ENCODE measurements at places on chromosomes 6 and 20.

- DNase-seq = no peak
Observed at GRCh38 chr20:63737695-63737944, 1.2 kb downstream of the LIME1 start.

DNA sequence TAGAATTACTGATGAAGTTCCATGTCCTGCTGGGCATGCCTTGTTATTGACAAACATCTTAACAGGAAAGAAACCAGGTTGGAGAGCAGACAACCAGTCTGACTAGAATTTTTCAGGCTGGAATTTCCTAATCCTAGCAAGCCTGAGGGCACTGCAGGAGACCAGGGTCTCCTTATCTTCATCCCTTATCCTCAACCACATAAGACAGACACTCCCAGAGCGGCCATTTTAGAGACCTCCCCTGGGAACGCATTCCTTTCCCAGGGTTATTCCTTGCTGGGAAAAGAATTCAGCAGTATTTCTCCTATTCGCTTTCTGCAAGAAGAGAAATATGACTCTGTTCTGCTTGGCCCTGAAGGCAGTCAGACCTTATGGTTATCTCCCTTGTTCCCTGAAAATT, 803.7 kb downstream of the GRIK2 start:
- no peak for DNase-seq

DNA sequence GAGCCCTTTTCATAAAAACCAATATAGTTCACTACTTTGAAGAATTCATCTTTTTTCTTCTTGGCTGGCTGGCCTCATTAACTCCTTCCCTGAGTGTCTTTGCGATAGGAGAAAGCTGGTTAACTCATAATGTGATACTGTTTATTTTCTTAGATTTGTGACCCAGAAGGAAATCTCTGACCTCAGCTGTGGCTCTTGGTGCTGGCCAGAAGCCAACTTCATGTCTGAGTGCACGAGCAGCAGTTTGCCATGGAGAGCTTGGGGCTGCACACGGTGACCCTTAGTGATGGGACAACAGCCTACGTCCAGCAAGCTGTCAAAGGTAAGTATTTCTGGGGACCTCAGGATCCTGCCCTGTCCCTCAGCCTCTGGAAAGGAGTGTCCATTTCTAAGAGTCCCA, 16.7 kb upstream of the DEF6 start:
- DNase-seq = no peak

- no peak for DNase-seq
Observed at GRCh38 chr6:11767978-11768756, 10.4 kb downstream of the ADTRP start.

DNA sequence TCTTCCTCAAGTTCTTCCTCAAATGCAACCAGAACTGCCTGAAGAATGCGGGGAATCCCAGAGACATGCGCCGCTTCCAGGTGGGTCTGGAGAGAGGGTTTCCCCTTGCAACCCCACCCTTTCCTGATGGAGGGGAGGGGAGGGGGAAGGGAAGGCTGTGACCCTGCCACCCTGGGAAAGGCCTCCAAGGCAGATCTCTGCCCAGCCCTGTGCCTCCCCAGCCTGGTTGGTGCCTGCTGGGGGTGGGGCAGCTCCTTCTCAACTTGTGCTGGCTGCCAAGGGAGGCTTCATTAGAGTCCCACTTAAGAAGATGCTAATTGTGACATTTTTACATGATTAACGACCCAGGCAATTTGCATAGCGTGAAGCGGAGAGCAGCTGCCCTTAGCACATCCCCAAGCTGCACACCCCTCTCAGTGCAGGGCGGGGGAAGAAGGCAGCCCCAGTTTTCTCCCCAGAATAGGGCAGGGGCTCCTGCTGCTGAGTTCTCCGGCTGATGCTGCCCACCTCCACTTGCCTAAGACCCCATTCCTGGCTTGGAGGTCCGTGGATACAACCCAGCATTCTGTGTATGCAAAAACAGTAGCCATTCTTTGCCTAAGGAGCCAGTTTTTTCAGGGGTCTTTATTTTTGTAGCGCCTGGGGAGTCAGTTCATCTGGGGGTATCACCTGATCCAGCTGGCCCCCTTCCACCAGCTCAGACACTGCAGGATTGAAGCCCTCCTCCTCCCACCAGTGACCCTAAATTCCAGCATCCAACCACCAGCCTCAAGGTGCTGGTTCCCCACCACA, 51.7 kb downstream of the CPXM1 start:
- DNase-seq = peak; percentile 74

- no peak for DNase-seq
Observed at GRCh38 chr6:34973547-34974248, 84.6 kb downstream of the ANKS1A start.

DNA sequence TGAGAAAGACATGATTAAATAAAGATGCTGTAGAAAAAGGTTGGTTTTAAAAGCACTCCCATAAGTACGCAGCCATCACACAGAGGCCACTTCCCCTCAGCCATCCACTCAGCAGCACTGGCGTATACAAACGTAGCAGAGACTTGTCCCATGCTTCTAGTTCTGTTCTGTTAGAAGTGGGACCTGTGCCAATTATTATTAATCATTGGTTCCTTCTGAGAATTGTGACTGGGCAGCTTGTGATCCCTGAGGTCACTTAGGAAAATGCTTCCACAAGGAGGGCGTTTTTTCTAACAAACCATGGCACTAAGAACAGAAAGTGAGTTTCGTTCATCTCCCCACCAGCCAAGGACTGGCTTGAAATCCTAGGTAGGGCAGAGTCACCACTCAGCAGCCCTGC, 53.9 kb downstream of the FAM120B start:
- no peak for DNase-seq

- peak; percentile 82 for DNase-seq
Observed at GRCh38 chr6:4017834-4018170, 61.1 kb downstream of the FAM217A start.

DNA sequence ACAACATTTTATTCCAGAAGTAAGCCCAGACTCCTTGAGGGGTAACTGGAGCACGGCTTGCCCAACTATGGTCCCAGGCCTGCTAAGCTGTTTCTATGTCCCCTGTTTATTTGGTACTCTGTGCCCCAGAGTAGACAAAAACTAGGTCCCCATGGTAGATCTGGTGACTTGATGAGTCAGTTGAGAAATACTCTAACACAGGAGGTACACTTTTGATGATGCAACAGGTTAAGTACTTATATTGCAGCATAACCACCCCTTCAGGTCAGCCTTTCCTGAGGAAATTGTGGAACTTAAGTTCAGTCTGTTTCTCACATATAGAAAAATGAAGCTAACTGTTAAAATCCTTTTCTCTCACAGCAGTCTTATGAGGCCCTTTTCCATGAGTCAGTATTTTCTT, 19.6 kb downstream of the TTPAL start:
- DNase-seq = no peak

- DNase-seq = no peak
Observed at GRCh38 chr6:113779656-113780055, 77.5 kb upstream of the MARCKS start.

DNA sequence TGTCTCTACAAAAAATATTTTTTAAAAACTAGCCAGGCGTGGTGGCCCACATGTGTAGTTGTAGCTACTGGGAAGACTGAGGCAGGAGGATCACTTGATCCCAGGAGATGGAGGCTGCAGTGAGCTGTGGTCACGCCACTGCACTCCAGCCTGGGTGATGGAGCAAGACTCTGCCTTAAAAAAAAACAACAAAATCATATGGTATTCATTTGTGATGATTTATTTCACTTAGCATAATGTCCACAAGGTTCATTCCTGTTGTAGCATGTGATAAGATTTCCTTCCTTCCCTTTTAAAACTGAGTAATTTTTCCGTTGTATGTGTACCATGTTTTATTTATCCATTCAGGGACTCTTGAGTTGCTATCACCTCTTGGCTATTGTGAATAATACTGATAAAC, 26.2 kb downstream of the TMEM170B start:
- no peak for DNase-seq

DNA sequence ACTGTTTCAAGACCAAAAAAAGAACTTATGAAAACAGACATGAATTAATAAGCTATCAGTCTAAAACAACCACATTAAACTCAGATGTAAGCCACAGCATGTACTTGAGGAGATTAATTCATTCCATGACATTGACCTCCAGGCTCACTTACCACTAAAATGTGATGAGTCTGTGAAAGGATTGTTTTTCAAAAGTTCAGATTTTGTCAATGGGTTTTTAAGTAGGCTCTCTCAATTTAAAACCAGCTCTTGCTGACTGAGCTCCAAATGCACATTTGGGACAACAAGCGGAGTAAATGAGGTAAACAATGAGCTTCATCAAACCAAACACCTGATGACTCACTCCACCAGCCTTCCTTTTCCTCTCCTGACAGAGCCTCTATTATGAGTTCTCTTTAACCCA, 197.0 kb downstream of the SIM1 start:
- no peak for DNase-seq

All from NCI-H526 treated with DMSO at 0.1 percent for 48 hours (cell line).